ENCODE measurements at places on chromosomes 3 and 15. TPM values are rescaled to one million over a fixed set of nuclear protein-coding genes. Genes with fewer than 3 reads are reported as not detected.

The CYP1A1 gene
- not detected for total RNA-seq

The NXPE3 gene
- 40.3 TPM for total RNA-seq

The MFGE8 gene
- 62.9 TPM for total RNA-seq

The ABTB1 gene
- total RNA-seq: 88.1 TPM

The GCSAM gene
- 3.1 TPM for total RNA-seq

The SERPINI2 gene
- not detected for total RNA-seq

The IL5RA gene
- total RNA-seq: not detected

The ZNF660 gene
- total RNA-seq: 0.08 TPM
